ENCODE measurements at places on chromosomes 11 and 22.

- no peak for DNase-seq
Observed at GRCh38 chr11:33256813-33257159, 395 bp upstream of the HIPK3 start.

- no peak for DNase-seq
Observed at GRCh38 chr11:46898396-46899095, 19.8 kb downstream of the LRP4 start.

DNA sequence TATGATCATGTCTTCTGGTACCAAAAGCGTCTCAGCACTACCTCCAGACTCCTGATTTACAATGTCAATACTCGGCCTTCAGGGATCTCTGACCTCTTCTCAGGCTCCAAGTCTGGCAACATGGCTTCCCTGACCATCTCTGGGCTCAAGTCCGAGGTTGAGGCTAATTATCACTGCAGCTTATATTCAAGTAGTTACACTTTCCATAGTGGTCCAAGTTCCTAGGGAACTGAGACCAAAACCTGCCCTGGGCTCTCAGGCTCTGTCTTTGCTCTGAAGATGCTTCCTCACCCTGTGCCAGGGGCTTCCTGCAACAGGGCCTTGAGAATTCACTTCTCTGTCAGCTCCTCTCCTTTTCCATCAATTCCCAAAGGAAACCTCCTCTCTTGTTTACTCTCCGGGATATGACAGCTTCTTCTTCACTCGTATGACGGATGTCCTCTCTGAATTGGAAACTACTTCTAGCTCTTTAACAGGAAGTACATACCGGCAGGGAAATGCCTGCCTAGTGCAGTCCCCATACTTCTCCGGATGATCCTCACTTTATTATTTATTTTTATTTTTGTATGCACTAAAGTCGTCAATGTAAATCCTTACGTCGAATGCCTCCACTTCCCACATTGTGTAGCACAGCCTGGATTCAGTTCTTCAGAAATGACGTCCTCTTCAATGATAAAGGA lies 29.6 kb upstream of the PRAME start:
- no peak for DNase-seq

DNA sequence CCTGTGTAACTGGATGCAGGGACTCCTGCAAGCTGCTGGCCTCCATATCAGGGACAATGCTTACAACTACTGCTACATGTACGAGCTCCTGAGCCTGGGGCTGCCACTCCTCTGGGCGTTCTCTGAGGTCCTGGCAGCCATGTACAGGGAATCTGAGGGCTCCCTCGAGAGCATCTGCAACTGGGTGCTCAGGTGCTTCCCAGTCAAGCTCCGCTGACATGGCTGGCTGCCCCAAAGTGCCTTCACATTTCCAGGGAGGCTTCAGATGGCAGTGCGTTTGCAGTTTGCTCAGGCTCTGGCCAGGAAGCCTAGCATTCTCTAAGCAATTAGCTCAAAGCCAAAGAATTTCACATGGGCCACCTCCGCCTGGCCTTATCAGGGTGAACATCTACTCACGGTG lies 117.4 kb upstream of the PARVA start:
- DNase-seq = no peak

- DNase-seq = no peak
Observed at GRCh38 chr11:26112264-26112663, 219.7 kb upstream of the ANO3 start.
